Activated gamma-delta T cell treated with anti-CD3 and anti-CD28 coated beads, Interleukin-2, amount 50 U/mL, for 16 hours (primary cell): ENCODE measurements at places on chromosomes 5 and 9.
A peak's percentile ranks its signal among the peaks of the same experiment; 100 is the strongest.

- DNase-seq, result no peak
These were observed 1869.8 kb downstream of the MAT2B start for GRCh38 chr5:165375201-165375600.

DNA sequence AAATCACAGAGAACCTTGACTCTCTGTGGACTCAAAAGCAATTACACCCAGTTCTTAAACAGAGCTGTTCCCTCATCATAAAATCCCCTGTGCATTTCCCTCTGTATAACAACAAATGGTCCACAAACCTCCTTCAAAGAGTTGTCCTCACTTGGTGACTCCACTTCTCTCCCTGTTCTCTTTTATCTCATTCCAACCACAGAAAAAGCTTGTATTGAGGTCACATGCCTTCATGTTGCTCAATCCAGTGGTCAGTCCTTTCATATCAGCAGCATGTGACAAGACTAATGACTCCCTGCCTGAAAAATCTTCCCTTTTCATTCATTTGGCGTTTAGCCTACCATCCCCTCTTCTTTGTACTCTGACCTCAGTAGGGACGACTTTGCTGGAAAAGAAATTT lies 158.0 kb downstream of the DEPDC1B start:
- DNase-seq, result no peak

- no peak for DNase-seq
These were observed 20.9 kb upstream of the GZMA start for GRCh38 chr5:55081541-55081940.

GRCh38 chr5:105817416-105817815 lies 1853.3 kb downstream of the EFNA5 start:
- no peak for DNase-seq

DNA sequence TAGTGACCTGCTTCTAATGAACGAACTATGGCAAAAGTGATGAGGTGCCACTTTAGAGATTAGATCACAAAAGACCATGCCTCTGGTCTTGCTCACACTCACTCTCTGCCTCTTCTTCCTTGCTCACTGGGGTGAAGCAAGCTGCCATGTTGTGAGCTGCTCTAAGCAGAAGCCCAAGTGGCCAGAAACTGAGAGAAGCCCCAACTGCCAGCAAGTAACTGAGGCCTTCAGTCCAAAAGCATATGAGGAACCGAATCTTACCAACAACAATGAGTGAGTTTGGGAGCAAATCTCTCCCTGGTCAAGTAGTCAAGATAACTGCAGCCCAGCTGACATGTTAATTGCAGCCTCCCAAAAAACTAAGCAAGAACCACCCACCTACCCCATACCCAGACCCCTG lies 126.0 kb upstream of the ACO1 start:
- no peak for DNase-seq

DNA sequence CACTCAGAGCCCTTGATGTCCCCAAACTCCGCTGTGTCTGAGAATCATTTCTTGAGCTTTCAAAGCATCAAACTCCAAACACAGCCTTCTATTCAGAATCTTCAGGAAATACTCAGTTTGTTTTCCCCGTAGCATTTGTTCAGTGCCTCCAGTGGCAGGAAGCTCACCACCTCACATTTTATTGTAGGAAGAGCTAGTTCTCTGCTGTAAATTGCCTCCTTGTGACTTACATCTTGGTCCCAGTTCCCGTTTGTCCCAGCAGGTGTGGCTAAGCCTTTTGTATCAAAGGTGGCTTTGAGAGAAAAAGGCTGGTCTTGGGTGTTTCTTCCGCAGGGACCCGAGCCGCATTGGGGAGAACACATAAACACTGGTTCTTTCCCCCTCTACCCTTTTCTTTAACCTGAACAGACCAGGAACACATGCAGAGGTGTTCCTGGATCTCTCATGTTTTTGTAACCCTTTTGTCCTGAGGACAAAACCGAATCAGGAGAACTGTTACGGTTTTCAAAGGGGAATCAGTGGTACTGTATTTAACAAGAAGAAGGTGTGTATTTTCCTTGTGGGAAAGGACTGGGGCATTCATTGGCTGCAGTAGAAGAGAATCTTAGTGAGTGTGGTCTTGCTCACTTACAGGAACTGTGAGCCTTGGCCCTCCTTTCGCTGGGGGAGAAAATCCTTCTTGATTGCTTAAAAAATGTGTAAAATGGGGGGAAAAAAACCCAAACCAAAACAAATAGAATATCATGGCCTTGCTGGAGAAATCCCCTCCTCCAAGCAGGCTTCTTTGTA lies 1.9 kb downstream of the OSMR start:
- DNase-seq, result no peak

- no peak for DNase-seq
These were observed 60.7 kb downstream of the NDST1 start for GRCh38 chr5:150568663-150569062.

DNA sequence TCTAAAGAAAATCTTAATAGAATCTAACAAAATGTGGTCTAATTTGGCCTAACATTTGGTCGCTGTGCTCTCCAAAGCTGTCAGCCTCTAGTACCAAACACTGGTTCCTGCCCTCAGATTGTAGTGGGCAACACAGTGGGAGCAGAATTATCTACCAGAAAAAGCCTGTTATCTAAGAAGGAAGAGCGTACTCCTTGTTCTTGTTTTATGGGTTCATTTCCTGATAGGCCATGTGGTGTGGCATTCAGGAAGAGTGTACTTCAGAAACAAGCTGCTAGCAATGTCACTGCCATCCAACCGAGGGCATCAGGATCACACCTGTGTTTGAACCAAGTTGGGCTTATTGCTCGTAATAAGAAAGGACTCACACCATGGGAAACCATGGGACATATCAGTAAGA lies 487.9 kb upstream of the DAP start:
- DNase-seq, result no peak

DNA sequence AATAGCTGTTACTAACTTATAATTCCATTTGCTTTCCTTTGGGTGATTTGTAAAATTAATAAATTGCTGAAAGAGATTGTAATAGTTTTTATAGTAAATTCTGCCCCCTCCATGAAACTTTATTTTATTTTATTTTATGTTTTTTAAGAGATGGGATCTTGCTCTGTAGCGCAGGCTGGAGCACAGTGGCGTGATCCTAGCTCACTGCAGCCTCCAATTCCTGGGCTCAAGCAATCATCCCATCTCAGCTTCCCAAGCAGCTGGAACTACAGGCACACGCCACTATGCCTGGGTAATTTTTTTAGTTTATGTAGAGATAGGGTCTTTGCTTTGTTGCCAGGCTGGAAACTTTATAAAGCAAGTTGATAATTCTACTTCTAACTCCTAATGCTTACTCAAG lies 395 bp downstream of the IL33 start:
- DNase-seq, result no peak

DNA sequence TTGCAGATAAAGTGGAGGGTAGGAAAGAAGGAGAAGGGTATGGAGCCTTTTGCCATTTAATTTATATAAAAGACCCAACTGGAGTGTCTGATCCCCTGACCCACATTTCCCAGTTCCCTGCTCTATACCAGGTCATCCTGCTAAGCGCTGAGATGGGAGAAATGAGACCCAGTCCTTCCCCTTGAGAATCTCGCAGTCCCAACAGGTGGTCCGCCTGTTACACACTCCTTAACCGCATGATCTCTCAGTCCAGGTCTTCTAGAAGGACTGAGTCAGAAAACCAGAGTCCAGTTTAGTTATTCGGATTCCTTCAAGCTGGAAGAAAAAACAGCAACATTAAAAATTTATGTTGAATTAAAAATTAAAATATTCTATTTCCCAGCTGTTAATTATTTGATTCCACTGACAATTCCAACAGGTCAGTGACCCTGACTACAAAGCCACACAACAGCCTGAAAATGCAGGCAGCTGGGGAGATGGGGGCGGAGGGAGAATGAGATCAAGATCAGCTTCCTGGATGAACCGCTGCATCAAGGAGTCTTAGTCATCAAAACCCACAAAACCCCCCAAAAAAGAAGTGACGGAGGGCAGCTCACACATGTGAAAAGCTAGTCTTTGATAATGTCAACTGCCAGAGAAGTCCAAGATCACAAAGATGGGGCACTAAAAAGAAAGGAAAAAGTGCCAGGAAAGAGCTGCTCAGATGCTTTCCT lies 44.0 kb downstream of the GGTA1 start:
- DNase-seq, result peak; percentile 12
